CD4-positive, alpha-beta T cell treated with Interleukin-15 for 1 hour (primary cell): ENCODE measurements at places on chromosomes 12 and 14.

GRCh38 chr12:90086281-90086680, 377.6 kb upstream of the ATP2B1 start:
- no peak for DNase-seq

GRCh38 chr12:69929531-69929930, 104.5 kb downstream of the MYRFL start:
- no peak for DNase-seq

DNA sequence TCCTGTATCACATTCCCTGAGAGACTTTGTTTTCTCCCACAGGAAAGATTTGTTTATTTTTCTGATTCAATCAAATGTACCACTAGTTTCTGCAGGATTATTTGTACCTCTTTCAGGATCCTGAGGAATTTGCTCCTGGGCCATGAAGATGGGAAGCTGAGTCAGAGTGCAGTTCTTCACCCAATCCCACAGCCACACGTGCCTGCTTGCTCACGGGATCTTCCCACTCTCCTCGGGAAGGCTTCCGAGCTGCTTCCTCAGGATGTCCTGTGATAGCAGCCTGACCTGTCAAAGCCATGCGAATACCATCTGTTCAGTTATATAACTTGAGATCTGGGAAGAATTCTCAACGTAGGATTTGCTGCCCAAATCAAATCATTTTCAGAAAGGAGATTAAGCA, 41.8 kb upstream of the HIF1A start:
- DNase-seq = no peak

- peak; percentile 57 for DNase-seq
Measured at GRCh38 chr14:91396959-91397815, 20.4 kb downstream of the CCDC88C start.

DNA sequence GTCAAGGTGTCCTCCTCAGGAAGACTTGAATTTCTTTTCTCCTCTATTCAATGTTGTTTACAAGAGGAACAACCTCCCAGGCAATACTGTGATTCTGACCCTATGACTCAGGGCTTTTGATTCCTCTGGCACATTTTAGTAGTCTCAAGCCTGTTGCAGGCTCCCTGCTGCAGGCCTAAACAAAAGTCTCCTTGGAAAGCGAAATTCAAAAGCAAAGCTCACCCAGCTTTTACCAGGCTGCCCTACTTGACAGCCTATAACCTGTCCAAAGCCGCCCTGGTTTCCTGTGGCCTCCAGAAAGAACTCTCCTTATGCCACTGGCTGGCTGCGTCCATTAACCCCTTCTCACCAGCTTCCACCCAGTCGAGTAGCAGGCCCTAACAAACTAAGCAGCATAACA, 11.6 kb downstream of the FGD6 start:
- no peak for DNase-seq

GRCh38 chr12:65263777-65264176, 14.7 kb upstream of the MSRB3 start:
- DNase-seq = no peak

DNA sequence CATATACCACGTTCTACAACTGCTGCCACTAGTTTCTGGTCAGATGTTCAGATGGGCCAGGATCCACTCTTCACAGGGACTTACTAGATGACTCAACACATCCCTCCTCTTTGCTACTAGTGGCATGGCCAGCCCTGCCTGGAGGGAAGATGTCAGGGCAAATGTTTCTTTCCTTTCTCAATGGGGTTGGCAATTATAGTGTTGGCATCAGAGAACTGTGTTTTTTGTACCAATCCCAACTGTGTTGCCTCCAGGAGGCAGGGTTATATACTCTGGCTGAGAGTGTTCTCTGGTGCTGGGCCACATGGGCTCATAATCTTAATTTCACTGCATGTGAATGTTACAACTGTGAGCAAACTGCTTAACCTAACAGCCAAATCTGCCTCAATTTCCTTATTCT, 69.9 kb upstream of the AVPR1A start:
- no peak for DNase-seq

DNA sequence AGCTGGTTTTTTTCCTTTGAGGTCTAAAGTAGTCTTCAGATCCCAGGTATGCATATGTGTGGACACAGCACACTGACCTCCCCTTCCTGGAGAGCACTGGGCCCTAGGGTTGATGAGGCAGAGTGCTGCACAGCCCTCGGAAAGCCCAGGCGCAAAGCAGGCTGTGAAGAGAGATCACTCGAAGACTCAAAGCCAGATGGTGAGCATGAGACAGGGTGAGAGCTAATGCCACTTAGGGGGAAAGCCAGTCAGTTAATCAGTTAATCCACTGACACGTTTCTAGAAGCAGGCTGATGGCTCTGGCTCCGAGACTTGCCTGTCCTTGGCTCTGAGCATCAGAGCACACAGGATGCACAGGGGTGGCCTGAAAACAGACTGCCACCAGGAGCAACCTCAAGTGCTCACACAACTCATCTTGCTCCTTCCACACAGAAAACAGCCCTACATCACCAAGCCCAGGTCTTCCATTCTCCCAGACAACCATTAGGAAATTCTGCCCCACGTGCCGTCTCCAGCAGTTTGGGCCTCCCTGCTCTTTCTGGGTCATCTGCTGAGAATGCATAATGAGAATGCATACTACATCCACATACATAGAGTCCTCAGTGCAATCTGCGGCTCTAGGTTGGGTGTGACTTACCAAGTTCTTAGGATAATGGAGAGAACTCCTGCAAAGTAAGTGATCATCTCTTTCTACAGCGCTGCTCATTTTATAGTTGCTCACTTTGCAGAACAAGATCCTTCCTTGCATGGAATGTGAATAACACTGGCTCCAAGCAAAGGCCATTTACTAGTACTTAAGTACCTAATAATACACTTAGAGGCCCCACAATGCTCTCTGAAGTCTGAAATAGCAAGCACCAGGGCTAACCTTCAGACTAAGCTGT, 12.0 kb downstream of the AQP6 start:
- no peak for DNase-seq

- DNase-seq = peak; percentile 20
Measured at GRCh38 chr14:59463787-59464485, 1.2 kb downstream of the GPR135 start.

DNA sequence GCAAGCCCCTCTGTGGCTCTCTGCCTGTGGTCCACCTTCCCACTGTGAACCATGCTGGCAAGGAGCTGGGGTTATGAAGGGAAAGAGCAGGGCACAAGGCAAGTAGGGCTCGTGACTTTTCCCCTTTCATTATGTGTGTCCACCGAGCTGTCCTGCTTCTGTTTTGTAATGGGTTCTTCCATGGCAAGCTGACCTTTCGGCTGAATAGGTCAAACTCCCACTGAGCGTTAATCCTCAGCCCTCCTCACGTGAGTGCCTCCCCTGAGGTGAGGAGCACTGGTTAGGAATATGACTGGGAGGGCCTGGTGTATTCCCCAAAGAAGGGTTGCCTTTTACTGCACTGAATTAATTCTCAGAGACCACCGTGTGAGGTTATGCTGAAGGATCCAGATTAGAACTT, 424.3 kb downstream of the NPAS3 start:
- DNase-seq = no peak

DNA sequence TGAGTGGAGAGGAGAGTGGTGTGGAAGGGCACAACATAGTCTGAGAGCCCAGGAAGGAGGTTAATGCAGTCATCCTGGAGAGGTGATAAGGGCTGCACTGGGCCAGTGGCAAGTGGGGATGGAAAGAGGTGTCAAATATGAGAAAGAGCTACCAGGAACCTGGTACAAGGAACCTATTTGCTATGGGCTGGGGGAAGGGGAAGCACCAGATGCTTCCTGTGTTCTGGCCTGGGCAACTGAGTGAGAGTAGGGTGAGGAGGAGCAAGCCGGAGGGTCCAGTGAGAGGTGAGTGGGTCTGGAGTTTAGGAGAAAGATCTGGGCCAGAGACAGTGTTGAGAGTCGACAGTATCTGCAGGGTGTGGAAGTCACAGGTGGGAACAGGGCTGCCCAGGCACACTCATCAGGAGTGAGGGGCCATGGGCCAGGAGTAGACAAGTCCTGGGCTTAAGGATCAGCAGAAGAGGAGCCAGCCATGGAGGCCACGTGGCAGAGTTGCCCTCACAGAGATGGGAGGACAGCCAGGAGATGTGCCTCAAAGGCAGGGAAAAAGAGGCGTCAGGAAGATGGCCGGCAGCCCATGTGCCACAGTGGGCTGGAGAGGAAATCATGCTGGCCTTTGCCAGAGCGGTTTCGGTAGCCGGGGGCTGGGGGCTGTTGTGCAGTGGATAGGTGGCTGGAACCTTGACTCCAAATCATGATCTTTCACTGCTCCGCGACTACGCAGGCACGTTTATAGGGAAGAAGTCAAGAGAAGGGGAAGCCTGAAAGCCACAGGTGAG, 2.9 kb upstream of the AQP6 start:
- no peak for DNase-seq

GRCh38 chr12:49588721-49589516, 16.5 kb downstream of the FAM186B start:
- no peak for DNase-seq

DNA sequence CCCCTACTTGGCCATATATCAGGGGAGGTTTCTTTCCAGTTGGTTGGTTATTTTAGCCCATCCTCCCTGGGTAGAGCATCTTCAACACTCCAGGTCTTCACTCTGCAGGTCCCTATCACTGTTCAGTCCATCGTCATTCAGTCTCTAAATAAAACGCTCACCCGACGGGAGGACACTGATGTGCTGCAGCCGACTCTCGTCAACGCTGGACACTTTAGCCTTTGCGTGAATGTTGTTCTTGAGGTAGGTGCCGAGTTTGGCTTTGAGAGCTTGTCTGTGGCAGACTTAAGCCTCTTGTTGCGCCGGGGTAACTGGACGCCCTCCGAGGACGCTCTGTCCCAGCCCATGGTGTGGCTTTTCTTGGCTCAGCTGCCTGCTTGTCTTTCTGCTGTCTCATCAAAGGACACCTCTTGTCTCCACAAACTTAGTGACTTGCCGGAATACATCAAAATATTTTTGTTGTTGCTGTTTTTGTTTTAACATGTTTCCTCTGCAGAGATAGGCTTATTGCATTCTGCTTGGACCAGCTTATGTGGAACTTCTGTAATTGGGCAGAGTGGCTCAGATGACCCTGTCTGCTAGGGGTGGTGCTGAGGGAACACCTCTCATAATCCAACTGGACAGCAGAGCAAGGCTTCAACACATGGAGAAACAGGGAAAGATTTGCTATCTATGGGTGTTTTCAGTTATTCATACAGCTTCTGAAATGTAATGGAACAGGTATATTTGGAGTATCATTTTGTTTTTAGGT, 26.5 kb downstream of the TCTN1 start:
- DNase-seq = no peak

- DNase-seq = no peak
Measured at GRCh38 chr12:10982244-10982643, 4.5 kb downstream of the TAS2R50 start.

GRCh38 chr14:67418401-67419191, 6.6 kb upstream of the PLEK2 start:
- DNase-seq = no peak

DNA sequence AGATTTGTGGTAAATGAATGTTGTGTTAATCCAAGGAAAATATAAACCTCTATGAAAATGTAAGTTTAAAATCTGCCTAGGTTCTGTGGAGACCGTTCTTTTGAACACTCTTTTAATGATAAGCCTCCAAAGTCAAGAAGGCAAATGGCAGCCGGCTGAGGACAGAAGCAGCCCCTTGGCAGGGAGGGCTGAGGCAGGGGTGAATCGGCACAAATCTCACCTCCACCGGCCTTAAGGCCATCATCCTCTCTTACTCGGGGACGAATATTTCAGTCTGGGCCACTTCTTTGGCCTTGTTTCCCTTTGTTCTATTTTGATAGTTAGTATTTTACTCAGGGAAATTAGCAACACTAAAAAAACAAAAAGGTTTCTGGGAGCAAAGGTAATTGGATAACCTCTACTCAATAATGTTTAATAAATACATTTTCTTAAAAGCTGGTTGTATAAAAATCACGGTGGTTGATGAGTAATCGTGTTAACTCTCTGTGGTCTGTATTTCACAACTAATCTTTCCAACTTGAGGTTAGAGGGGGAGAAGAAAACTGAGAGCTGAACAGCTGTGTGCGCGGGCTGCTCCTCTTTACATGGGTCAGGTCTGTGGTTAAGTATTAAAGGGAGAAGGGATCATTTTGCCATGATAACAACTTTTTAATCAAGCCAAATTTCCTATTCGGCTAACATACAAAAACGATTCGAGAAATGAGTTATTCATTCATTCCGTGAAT, 18.6 kb downstream of the LGMN start:
- DNase-seq = no peak

DNA sequence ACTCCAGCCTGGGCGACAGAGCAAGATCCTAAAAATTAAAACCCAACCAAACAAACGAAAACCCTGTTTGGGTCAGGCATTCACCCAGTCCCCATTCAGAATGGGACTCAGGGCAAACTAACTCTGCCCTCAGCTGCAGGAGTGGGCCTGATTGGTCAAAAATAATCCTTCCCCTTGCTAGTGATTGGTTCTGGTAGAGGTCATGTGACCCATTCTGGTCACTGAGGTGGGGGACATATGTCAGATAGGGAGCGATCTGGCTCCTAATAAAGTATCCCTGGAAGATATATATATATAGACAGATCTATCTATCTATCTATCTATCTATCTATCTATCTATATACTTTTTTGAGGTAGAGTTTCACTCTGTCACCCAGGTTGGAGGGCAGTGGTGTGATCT, 29.5 kb upstream of the MED13L start:
- DNase-seq = no peak

- DNase-seq = no peak
Measured at GRCh38 chr12:51898937-51899336, 8.4 kb upstream of the ACVRL1 start.

DNA sequence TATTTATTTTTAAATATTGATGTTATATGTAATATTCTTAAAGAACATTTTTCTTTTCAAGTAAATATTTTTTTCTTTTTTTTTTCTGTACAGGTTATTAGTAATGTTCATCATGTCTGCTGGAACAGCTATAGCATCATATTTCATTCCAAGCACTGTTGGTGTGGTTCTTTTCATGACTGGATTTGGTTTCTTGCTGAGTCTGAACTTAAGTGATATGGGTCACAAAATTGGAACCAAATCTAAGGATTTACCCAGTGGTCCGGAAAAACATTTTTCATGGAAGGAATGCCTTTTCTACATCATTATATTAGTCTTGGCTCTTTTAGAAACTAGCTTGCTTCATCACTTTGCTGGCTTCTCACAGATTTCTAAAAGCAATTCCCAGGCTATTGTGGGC, 23.2 kb downstream of the PCNX4 start:
- no peak for DNase-seq

- DNase-seq = no peak
Measured at GRCh38 chr12:16603916-16604575, 1.9 kb downstream of the LMO3 start.

DNA sequence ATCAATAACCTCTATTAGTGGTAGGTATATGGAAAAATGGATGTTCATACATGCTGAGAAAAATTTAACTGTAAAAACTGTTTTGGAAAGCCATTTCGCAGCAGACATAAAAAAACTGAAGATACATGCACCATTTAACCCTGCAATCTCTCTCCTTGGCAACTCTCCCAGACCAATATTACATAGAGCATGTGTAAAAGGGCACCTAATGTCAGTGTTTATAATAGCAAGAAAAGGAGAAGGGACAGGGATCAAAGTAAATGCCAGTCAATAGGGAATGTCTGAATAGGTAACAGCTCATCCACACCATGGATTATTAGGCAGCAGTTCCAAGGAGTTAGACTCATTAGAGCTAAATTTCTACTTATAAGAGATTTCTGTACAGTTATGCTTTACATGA, 77.2 kb downstream of the BTG1 start:
- DNase-seq = no peak
